Spinal cord (tissue), 10 donors: ENCODE measurements at places on chromosomes 1 and 21.
A peak's percentile ranks its signal among the peaks of the same experiment; 100 is the strongest.

GRCh38 chr1:175095978-175096607 is 28.5 kb downstream of the TNN start:
- no peak for DNase-seq

DNA sequence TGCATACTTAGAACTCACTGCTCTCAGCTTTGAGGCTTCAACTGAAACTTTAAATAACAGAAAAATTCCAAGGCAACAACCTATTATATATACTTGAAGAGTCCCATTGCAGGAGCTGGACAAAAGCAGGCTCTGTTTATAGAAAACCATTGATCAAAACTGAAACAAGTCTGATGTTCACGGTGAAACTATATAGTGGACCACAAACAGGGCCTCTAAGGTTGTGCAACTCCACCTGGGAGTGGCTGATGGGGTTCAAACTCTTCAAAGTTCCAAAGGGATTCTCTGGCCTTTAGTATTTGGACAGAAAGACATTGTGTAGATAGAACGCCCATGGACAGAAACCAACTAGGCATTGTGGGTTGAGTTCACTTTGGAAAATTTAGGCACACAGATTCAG is 140.3 kb downstream of the ZC3H11B start:
- DNase-seq, result no peak

GRCh38 chr1:35939484-35939883 is 8.6 kb downstream of the AGO3 start:
- DNase-seq, result no peak

DNA sequence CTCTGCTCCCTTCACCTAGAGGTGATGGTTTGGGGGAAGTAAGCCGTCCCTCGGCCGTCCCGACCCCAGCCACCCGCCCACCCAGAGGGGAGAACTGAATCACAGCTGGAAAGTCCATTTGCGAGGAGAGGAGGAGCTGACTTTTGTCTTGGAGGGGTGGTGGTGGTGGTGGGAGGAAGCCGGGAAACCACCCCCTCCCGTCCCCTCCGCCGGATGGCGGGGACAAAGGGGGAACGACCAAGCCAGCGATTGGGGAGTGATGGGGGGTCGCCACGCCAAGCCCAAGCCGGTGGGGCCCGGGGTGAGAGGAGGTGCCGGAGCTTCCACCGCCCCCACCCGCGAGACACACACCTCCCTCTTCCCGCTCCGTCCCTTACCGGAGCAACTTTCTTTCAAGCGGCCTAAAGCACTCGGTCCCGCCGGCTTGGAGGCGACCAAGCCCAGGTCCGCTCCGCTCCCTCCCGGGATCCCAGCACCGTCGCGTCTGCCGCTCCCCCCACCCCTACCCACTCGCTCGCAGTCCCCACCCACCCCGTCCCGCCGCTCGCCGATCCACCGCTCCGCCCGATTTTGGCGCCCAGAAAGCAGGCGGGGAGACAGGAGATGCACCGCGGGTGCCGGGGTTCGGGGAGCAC is 540 bp downstream of the ARHGEF2 start:
- DNase-seq, result no peak

GRCh38 chr1:76949503-76949902 is 82.2 kb downstream of the ST6GALNAC5 start:
- DNase-seq, result no peak

DNA sequence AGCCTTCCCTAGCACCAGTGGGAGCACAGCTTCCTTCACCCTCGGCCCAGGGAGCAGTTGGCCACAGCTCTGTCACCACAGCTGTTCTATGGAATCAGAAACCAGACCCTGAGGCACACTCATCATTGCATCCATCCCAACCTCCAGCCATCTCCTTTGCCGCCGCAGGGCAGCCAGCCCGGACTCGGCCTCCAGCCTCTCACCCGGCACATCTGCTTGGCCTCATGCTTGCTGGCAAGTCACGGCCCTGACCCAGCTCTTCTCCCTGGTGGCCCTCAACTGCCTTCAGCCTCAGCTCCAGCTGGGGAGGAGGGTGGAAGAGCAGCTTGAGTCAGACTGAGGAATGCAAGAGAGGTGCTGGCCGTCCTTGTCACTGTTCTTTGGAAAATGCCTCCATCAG is 59.8 kb downstream of the TOR1AIP2 start:
- no peak for DNase-seq

DNA sequence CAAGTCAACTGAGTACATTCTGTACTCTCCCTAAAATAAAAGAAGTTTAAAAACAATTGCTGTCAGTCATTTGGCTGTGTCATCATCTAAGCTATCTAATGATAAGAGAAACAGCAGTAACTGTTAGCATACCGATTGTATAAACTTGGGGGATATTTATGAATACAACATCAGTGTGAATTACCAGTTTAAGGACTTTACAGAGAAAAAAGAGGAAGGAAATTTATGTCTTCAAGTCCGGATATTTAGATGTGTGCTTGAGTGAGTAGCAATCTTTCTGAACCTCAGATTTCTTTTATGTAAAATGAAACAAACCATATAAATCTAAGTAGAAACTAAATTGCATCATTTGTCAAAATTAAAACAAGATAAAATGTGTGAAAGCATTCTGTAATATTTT is 1557.0 kb downstream of the MRPL39 start:
- no peak for DNase-seq

GRCh38 chr1:101071470-101071891 is 45.9 kb upstream of the DPH5 start:
- peak; percentile 13 for DNase-seq

DNA sequence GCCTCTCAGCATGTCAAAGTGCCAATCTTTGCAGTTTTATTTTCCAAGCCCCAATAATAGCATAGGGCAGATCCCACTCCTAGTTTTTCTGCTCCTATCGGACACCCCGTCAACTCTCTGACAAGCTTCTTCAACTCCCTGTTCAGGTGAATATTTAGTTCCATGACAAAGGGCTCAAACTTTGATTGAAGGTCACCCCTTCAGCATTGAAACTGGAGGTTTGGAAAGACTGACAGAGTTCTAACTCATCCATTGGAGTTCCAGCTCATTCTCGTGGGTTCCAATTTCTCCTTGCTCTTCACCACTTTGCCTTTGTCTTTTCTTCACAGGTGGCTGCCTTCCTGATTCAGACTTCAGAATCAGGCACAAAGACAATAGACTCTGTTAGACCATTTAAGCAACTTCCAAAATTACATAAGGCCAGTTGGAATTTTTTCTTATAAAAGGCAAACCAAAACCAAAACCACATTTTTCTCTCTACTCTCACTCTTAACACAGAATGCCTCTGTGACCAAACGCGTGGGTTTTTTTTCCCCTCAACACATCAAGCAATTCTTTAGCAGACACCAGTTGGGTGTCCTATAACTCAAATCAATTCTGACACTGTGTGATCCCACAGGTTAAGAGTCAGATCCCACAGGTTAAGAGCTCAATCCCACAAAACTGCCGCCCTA is 169.3 kb upstream of the USP25 start:
- no peak for DNase-seq

DNA sequence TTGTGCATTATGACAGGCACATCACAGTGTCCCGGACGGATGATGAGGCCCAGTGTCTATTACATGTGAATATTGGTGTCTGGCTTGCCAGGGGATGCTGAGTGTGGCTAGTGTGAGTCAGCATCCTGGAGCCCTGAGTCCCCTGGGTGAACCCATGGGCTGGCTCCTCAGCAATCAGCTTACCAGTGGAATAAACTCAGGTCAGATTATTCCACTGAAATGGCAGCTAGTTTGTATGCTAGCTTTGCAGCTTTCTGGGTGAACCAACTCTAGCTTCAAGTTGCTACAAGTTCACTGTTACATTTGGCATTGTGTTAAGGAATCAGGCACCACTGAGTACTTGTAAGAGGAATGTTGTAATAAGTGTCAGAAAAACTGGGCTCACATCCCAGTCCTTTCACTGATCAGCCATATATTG is 23.9 kb upstream of the RPTN start:
- no peak for DNase-seq

DNA sequence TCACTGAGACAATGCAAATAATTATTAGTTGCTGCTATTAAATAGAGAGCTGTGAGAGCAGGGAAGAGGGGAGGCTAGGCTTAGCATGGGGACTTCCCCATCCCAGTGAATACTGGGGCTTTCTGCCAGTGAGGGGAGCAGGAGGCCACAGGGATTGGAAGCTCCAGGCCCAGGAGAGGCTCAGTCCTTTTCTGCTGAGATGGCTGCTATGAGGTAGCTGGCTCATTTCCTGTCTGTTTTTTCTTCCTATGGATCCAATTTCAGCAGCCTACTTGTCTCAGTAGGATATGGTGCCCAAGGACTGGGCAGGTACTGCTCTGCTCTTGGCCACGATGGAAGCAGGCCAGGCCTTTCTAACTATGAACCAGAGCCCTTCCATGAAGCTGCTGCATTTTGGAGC is 10.0 kb downstream of the STMN1 start:
- no peak for DNase-seq

DNA sequence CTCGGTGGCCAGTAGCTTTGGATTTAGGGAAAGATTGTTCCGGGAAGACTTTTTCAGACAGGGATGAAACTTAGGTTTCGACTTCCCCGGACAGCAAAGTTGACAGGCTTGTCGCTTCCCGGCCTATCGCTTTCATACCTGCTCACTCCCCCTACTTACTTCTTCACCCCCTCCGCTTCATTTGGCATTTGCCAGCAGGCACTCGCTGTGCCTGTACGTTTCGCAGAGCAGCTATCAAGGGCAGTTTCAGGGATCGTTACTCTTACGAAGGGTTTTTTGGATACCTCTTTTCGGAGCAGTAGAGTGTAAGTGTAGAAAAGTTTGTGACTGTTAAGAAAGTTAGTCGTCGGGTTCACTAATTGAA is 393 bp downstream of the BLZF1 start:
- DNase-seq, result no peak

DNA sequence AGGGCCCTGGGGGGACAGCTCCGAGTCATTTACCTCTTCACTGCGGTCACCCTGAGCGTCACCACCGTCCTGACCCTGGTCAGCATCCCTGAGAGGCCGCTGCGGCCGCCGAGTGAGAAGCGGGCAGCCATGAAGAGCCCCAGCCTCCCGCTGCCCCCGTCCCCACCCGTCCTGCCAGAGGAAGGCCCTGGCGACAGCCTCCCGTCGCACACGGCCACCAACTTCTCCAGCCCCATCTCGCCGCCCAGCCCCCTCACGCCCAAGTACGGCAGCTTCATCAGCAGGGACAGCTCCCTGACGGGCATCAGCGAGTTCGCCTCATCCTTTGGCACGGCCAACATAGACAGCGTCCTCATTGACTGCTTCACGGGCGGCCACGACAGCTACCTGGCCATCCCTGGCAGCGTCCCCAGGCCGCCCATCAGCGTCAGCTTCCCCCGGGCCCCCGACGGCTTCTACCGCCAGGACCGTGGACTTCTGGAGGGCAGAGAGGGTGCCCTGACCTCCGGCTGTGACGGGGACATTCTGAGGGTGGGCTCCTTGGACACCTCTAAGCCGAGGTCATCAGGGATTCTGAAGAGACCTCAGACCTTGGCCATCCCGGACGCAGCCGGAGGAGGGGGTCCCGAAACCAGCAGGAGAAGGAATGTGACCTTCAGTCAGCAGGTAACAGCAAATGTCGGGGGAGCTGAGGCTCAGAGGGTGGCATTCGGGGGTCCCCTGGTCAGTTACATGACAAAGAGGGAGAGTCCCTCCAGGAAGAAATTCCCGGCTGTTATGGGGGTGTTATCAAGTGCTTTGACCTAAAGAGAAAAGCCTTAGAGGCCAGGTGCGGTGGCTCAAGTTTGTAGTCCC is 12.6 kb downstream of the SLC45A1 start:
- DNase-seq, result no peak

DNA sequence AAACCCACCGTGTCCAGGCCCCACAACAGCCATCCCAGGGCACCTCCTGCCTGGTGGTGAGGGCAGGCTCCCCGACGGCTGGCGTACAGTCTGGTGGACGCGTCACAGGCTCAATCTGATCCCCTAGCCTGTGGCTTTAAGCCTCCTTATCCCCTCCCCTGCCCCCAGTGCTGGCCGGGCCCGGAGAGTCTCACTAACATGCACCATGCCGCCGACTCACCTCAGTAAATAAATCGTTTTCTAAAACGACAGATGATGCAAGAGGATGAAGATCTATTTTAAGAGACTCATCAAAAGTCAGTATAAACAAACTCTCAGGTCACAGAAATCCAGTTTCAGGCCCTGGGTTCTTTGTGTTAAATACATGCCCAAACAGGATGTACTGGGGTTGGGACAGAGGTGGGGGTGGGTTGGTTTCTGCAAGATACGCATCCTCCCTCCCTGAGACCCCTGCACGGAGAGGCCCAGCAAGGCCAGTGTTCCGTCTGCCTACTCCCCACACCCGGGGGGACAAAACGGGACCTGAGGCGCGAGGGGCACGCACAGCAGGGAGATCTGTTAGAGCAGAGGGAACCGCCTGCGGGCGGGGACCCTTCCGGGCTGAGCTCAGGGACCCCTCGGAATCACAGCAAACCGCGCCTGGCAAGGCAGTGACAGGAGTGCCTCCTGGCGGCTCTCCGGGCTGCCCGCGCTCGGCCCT is 3.1 kb downstream of the PANK4 start:
- no peak for DNase-seq

- DNase-seq, result no peak
These were observed 327.5 kb upstream of the LYPLAL1 start for GRCh38 chr1:218846181-218846580.

DNA sequence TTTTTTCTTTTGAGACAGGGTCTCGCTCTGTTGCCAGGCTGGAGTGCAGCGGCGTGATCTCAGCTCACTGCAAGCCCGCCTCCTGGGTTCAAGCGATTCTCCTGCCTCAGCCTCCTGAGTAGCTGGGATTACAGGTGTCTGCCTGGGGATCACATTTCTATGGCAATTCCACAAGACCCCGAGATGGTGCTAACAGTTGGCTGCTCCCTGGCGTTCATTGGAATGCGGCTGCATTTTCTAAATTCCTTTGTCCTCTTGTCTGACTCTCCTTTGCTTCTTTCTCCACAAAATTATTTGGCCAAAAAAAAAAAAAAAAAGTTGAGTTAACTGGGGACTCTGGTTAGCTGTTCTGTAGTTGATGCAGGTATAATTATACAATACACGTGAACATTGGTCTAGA is 176.4 kb downstream of the ETS2 start:
- DNase-seq, result no peak

DNA sequence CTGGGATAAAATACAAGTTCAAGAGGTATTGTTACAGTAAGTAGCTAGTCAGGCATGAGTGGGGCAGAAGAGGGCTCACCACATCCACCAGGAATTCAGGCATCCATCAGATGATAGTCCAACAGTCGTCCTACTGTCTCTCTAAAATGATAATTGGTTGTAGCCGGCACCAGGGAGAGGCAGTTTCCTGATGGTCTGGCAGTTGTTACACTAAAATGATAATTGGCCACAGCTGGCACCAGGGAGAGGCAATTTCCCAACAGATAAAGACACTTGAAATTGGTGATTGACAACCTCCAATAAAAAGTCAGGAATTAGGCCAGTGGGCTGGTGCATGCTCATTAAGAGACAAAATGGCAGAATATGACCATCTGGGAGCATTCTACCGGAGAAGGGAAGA is 545.8 kb downstream of the AMY1C start:
- no peak for DNase-seq

- peak; percentile 25 for DNase-seq
These were observed 8.9 kb upstream of the ZNF326 start for GRCh38 chr1:89986020-89986419.
